ENCODE measurements at places on chromosomes 12 and 14.

DNA sequence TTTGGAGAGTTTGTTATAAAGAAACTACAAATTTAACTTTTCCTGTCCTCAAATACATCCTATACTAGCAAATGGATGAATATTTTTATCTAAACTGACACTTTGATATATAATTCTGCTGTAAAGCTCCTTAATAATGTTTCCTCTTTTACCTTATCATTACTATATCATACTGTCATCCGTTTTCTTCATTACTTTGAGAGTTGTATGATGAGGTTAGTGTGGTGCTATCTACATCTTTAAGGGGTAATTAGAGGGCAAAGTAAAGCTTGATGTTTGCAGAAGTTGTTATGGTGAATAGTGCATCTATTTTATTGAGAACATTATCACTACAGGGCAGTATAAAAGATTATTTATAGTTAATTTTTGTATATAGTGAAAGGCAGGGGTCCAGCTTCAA, 36.1 kb downstream of the LIN7A start:
- no peaks in the 10 kb centered on the region for H3K4me1 ChIP-seq
- no peak overlapping the region for H3K27ac ChIP-seq
- no peaks in the 10 kb centered on the region for H3K36me3 ChIP-seq
- H3K27me3 ChIP-seq: no peaks in the 10 kb centered on the region
- DNase-seq: no peak
- H3K4me3 ChIP-seq: no peak overlapping the region

- H3K27ac ChIP-seq: no peak overlapping the region
- DNase-seq: peak; percentile 17
- H3K4me3 ChIP-seq: peak overlapping the region; percentile 25
- no peaks in the 10 kb centered on the region for H3K36me3 ChIP-seq
- H3K4me1 ChIP-seq: peaks cover 12% of the 10 kb centered on the region
- H3K27me3 ChIP-seq: no peaks in the 10 kb centered on the region
Observed at GRCh38 chr14:97218691-97219430, 421.7 kb downstream of the VRK1 start.

GRCh38 chr14:64220466-64220865, 73.7 kb downstream of the ESR2 start:
- no peak for DNase-seq
- no peaks in the 10 kb centered on the region for H3K27me3 ChIP-seq
- no peak overlapping the region for H3K27ac ChIP-seq
- H3K36me3 ChIP-seq: peaks cover 99% of the 10 kb centered on the region
- no peak overlapping the region for H3K4me3 ChIP-seq

- H3K27me3 ChIP-seq: no peaks in the 10 kb centered on the region
- H3K4me1 ChIP-seq: peaks cover 19% of the 10 kb centered on the region
- H3K4me3 ChIP-seq: no peak overlapping the region
Observed at GRCh38 chr14:91323671-91324605, 79.4 kb upstream of the GPR68 start.

- no peaks in the 10 kb centered on the region for H3K27me3 ChIP-seq
- H3K27ac ChIP-seq: no peak overlapping the region
- no peak overlapping the region for H3K4me3 ChIP-seq
- no peak for DNase-seq
Observed at GRCh38 chr12:120925740-120926563, 21.8 kb upstream of the SPPL3 start.

DNA sequence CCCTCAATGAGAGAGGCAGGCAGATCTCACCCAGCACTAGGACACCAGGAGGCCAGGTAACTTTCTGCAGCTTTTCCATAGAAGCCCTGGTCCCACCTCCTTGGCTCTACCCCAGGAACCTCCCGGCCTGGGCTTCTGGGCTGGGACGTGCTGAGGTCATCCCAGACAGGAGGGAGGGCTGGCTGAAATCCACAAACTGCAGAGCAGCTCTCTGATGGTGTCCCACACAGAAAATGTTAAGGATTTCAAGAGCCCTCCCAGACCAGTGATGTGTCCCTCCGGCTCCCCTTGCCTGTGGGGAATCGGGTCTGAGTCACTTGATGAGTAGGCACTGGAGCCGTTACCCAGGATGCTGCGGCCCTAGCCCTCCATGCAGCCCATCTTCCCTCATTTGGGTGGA, 124.1 kb downstream of the ESRRB start:
- H3K4me3 ChIP-seq: no peak overlapping the region
- no peak overlapping the region for H3K27ac ChIP-seq
- H3K36me3 ChIP-seq: no peaks in the 10 kb centered on the region

GRCh38 chr12:108112832-108113556, 16.1 kb upstream of the WSCD2 start:
- H3K4me1 ChIP-seq: peaks cover 51% of the 10 kb centered on the region
- peak overlapping the region; percentile 87 for H3K27ac ChIP-seq
- no peak overlapping the region for H3K4me3 ChIP-seq
- DNase-seq: peak; percentile 75
- no peaks in the 10 kb centered on the region for H3K36me3 ChIP-seq

GRCh38 chr12:48001505-48002413, 2.5 kb downstream of the COL2A1 start:
- peak overlapping the region; percentile 1 for H3K4me3 ChIP-seq
- H3K36me3 ChIP-seq: no peaks in the 10 kb centered on the region
- DNase-seq: peak; percentile 26
- H3K27ac ChIP-seq: no peak overlapping the region
- H3K27me3 ChIP-seq: peaks cover 22% of the 10 kb centered on the region

DNA sequence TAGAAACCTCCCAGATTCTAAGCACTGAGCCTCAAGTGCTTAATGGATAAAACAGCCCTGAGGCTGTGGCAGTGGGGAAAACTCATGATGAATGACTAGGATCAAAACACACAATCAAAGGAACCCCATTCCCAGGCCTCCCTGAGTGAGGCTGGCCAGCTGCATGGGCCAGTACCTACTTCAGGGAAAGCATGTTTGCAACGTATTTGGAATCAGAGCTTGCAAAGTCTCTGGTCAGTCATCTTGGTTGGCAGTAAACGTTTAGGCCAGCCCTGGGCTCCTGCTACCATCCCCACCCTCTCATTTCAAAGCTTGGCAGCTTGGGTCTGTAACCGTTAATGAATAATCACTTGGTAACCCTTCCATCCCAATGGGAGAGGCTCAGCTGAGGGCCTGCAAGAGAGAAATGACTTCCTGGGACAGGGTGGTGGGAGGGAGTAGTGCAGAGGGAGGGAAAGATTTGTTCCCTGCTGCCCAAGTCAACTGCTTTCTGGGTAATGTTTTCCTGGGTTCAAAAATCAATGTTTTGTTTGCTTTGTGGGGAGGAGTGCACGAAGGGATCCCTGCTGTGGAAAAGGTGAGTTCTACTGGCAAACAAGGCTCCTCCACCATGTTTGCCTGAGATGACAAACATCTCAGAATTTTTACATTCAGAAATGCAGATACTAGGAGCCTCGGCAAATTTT, 2.0 kb upstream of the RNASE8 start:
- H3K36me3 ChIP-seq: no peaks in the 10 kb centered on the region
- no peak overlapping the region for H3K4me3 ChIP-seq
- H3K4me1 ChIP-seq: no peaks in the 10 kb centered on the region
- no peak overlapping the region for H3K27ac ChIP-seq
- H3K27me3 ChIP-seq: no peaks in the 10 kb centered on the region
- DNase-seq: no peak

DNA sequence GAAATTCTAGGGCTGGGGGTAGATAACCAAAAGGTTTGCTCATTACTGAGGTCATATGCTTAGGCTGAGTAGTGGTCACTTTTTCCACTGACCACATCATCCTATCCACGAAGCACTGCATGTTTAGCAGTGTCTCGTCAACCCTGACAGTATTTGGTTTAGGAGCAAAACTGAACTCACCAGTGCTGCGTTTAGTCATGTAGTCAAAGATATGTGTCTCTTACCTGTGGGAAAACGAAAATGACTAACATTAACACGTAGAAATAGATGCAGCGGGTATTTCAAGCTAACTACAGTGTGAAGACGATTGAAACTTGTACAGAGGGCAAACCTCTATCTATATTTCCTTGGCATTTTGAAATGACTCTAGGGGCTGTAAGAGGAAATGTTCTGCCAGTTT, 34.6 kb downstream of the MTHFD1 start:
- peaks cover 17% of the 10 kb centered on the region for H3K36me3 ChIP-seq
- H3K27ac ChIP-seq: no peak overlapping the region
- no peaks in the 10 kb centered on the region for H3K27me3 ChIP-seq
- H3K4me3 ChIP-seq: no peak overlapping the region
- DNase-seq: no peak

GRCh38 chr12:119959435-119959834, 29.6 kb upstream of the BICDL1 start:
- H3K4me1 ChIP-seq: no peaks in the 10 kb centered on the region
- DNase-seq: no peak
- H3K4me3 ChIP-seq: no peak overlapping the region
- no peaks in the 10 kb centered on the region for H3K27me3 ChIP-seq
- H3K36me3 ChIP-seq: no peaks in the 10 kb centered on the region

- H3K4me1 ChIP-seq: peaks cover 17% of the 10 kb centered on the region
- no peak overlapping the region for H3K27ac ChIP-seq
Observed at GRCh38 chr12:107843351-107844311, 69.1 kb downstream of the ASCL4 start.

DNA sequence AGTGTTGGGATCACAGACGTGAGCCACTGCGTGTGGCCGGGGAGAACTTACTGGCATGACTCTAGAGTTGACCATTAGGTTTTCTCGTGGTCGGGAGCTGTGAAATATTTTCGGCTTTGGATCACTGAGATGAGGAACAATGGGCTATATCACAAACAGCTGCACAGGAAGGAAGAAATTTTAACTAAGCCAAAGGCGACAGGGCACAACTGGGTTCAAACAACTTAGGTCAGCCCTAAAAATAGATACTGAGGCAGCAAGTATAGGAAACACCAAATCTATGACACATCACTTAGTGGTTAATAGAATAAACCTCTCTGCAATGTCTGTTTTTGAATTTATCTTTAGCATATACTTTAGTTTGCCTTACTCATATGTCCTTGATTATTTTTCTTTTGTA, 162.9 kb downstream of the LRIG3 start:
- no peak for DNase-seq
- no peaks in the 10 kb centered on the region for H3K27me3 ChIP-seq
- H3K36me3 ChIP-seq: no peaks in the 10 kb centered on the region
- no peak overlapping the region for H3K27ac ChIP-seq

GRCh38 chr12:121568971-121569751, 11.7 kb downstream of the KDM2B start:
- no peaks in the 10 kb centered on the region for H3K36me3 ChIP-seq
- H3K4me3 ChIP-seq: no peak overlapping the region
- H3K27ac ChIP-seq: no peak overlapping the region
- H3K27me3 ChIP-seq: no peaks in the 10 kb centered on the region
- no peak for DNase-seq
- H3K4me1 ChIP-seq: no peaks in the 10 kb centered on the region

DNA sequence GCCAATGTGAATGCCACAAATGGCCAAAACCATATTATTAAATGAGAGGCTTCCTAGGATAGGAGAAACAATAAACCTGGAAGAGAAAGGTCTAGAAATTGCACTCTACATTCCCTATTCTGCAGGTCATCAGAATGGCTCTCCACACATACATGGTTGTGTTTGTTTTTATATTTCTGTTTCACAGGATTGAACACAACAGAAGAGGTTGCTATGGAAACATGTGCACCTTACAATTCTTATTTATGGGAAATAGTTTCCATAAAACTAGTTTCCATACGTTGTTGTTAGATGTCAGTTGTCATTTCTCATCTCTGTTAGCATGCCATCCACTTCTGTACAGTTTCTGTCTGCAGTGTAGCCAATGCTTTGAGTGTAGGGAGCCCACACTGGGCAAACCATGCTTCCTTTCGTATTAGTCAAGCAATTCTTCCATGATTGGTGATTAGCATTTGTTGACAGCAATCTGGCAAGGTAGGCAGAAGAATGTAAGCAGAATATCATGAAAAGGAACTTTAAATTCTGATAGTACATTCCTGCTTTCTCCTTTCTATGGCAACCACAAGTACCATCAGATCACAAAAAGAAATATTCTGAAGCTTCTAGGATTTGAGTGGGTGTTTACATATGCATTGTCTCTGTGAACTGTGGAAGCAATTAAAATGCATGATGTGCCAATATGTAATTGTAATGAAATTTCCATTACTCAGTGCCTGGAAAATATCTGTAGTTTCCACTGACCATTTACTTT, 141.6 kb upstream of the AVPR1A start:
- H3K27ac ChIP-seq: no peak overlapping the region
- H3K27me3 ChIP-seq: no peaks in the 10 kb centered on the region
- H3K4me1 ChIP-seq: peaks cover 13% of the 10 kb centered on the region
- DNase-seq: no peak
- no peaks in the 10 kb centered on the region for H3K36me3 ChIP-seq

GRCh38 chr14:36580141-36580855, 2.1 kb downstream of the NKX2-8 start:
- H3K27ac ChIP-seq: no peak overlapping the region
- H3K36me3 ChIP-seq: no peaks in the 10 kb centered on the region
- DNase-seq: no peak

DNA sequence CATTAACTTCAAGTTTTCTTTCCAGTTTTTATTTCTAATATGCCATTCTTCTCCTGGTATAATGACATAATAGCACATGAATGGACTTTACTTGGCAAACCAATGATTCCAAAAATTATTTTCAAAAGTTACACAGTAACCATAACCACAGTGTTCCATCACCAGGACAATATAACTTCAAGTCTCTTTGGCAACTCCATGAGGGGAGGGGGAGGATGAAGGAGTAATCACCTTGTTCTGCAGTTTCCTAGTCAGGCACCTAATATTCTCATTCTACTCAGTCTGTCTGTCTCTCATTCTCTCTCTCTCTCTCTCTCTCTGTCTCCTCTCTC, 66.6 kb downstream of the BTG1 start:
- H3K4me3 ChIP-seq: no peak overlapping the region
- no peak for DNase-seq
- no peak overlapping the region for H3K27ac ChIP-seq
- H3K36me3 ChIP-seq: no peaks in the 10 kb centered on the region
- no peaks in the 10 kb centered on the region for H3K27me3 ChIP-seq
- peaks cover 38% of the 10 kb centered on the region for H3K4me1 ChIP-seq

GRCh38 chr12:62604871-62605270, 138.2 kb downstream of the MON2 start:
- DNase-seq: peak; percentile 43
- H3K27me3 ChIP-seq: no peaks in the 10 kb centered on the region
- H3K36me3 ChIP-seq: no peaks in the 10 kb centered on the region

GRCh38 chr12:53093777-53094393, 3.6 kb upstream of the IGFBP6 start:
- no peak overlapping the region for H3K4me3 ChIP-seq
- H3K4me1 ChIP-seq: peaks cover 10% of the 10 kb centered on the region
- no peak overlapping the region for H3K27ac ChIP-seq

GRCh38 chr14:31411218-31411727, 9.1 kb downstream of the HEATR5A start:
- H3K27ac ChIP-seq: no peak overlapping the region
- no peaks in the 10 kb centered on the region for H3K4me1 ChIP-seq
- H3K36me3 ChIP-seq: no peaks in the 10 kb centered on the region
- DNase-seq: no peak
- no peaks in the 10 kb centered on the region for H3K27me3 ChIP-seq

GRCh38 chr12:48078901-48079300, 27.0 kb downstream of the SENP1 start:
- DNase-seq: no peak
- no peak overlapping the region for H3K27ac ChIP-seq
- H3K4me1 ChIP-seq: no peaks in the 10 kb centered on the region
- H3K27me3 ChIP-seq: no peaks in the 10 kb centered on the region
- H3K36me3 ChIP-seq: peaks cover 15% of the 10 kb centered on the region
- no peak overlapping the region for H3K4me3 ChIP-seq

- no peak overlapping the region for H3K27ac ChIP-seq
- no peak for DNase-seq
- peaks cover 15% of the 10 kb centered on the region for H3K27me3 ChIP-seq
- peaks cover 17% of the 10 kb centered on the region for H3K4me1 ChIP-seq
- H3K4me3 ChIP-seq: no peak overlapping the region
- H3K36me3 ChIP-seq: no peaks in the 10 kb centered on the region
Observed at GRCh38 chr12:53696655-53697331, 20.9 kb upstream of the ATP5MC2 start.

Measured in thyroid gland (tissue), 4 donors.